ENCODE measurements at places on chromosomes 5 and 9. TPM values are rescaled to one million over a fixed set of nuclear protein-coding genes. Genes with fewer than 3 reads are reported as not detected.

GRCh38 chr5:176186107-176186506, 52.1 kb upstream of the SIMC1 start:
- no peak for DNase-seq

GRCh38 chr5:119524485-119524884, 72.2 kb downstream of the HSD17B4 start:
- DNase-seq: no peak

- no peak for DNase-seq
These were observed 163.5 kb downstream of the C9orf50 start for GRCh38 chr9:129457325-129457779.

DNA sequence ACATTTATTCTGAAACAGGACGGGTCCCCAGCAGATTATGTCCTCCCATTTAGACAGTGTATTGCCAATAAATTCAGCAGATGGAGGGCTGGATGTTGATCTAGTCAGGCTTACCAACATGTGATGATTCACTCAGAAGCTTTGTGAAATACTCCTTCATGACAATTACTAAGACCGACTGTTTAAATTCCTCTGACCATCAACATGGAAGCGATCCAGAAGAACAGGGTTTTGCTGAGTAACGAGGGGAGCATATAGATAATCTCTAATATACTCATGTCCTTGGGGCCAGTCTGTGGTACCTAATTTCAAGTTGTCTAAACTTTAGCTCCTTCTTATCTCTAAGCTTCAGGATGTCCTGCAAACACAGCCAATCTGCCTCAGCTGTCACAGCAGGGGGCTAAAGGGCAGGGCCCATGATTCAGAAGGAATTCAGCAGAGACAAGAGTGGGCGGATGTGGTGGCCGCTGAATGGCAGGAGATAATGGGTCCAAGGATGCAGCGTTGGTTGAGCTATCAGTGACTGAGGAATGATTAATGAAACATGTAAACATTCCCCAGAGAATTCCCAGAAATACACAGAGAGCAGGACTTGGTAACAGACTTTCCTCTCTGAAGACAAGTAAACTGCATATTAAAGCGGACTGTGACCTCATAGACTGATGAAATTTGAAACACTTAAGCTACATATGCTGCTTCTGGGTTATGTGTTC, 109.4 kb downstream of the ANKRD55 start:
- DNase-seq: no peak

- DNase-seq: no peak
These were observed 97.8 kb upstream of the C5orf63 start for GRCh38 chr5:127170918-127171600.

DNA sequence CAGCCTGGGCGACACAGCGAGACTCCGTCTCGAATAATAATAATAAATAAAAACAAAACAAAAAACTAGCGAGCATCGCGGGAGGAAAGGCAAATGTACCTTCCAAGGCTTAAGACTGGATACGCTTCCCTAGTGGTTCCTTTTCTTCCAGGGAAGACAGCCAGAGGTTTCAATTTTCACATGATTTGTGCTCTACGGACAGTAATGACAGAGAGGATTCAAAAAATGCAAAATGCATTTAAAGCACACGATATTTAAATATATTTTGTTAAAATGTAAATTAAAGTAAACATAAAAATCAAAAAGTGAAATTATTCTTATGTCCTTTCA, 4.3 kb upstream of the TRIM41 start:
- no peak for DNase-seq

- DNase-seq: no peak
These were observed 16.2 kb downstream of the UHRF2 start for GRCh38 chr9:6428940-6429889.

GRCh38 chr9:70641631-70642030, 227.2 kb upstream of the KLF9 start:
- DNase-seq: no peak

- DNase-seq: no peak
These were observed 102.4 kb downstream of the CDK5RAP2 start for GRCh38 chr9:120477534-120478001.

DNA sequence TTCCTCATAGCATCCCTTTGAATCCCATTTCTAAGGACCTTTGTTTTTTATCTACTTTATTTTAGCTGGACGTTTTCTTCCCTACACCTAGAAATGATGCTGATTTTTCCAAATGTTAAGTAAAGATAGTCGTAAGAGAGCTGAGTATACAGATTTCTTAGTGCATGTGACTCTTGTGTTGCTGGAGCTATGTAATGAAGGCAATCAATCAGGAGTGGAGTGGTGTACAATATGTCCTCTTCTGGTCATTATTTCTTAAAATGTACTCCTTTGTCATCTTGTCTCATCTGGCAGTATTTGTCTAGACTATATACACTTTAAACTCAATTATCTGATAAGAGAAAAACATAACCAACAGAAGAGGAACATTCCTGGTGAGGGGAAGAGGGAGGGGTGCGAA, 13.5 kb downstream of the GAPT start:
- DNase-seq: no peak

DNA sequence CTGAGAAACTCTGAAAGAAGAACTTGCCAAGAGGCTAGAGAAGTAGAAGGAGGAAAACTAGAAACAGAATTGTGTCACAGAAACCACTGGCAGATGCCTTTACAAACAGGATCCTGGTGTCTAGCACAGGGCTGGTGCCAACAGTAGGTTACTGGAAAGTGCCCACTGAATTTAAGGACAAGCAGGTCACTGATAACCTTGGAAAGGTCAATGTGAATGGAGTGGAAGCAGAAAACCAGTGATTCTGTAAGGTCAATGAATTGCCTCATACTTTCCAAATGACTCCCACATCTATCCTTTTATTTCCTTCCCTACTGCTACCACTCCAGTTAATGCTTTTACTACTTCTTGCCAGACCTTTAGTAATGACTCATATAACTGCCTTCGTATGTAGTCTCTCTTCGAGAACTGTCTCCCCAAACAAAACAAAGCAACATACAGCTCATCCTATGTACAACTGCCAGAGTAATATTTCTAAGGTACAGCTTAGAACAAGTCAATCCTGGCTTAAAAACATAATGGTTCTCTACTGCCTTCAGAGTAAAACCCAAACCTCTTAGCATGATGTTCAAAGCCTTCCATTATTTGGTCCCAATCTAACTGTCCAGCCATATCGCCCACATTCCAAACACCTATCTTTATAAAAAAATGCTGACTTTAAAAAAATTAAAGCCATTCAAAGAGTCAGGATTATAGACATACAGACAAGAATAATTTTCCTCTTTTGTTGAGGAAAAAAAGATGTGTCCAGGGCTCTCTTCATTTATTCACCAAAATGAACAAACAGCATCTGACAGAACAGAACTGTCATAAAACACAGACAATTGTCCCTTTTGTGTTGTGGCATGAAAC, 52.5 kb downstream of the NR3C1 start:
- DNase-seq: no peak

DNA sequence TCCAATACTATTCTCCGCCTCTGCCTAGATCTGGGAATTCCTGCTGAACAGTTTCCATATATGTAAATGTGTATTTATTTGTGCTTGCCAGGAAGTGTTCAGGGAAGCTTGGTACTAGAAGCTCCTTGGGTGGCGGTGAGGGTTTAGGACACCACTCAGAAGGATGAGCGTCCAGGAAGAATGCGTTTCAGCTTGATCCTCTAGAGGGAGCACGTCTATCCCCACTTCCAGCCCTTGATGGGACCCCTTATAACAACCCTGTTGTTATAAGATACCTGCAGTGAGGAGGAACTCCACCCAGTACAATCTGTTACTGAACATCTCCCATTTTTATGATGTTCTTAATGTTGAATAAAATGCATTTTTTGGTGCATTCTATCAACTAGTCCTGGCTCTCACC, 88.9 kb downstream of the CYFIP2 start:
- no peak for DNase-seq

DNA sequence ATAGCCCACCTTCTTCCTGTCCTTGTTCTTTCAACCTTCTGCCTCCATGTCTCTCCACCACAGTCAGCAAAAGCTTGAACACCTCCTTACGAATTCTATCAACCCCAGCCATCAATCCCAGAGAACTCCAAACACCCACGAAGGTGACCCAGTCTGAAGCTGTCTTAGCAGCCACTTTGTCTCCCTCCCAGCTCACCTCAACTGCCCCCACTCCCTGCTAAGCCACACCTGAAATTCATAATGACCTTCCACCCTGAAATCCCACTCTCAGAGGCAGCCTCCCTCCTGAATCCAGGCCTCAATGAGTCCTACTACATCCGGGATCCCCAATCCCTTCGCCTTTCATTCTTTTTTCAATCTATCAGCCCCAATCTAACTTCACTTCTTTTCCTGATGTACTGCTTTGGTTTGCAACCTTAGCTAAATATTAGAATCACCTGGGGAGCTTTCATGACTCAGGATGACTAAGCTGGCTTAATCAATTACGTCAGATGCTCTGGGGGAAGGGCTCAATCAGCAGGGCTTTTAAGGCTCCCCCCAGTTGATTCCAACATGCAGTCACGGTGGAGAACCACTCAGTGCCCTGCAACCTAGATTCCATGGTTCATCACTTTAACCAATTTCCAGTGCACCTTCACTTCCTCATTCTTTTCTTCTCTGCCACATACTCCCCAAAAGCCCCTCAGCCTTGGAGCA, 32.2 kb downstream of the BHMT start:
- DNase-seq: no peak

DNA sequence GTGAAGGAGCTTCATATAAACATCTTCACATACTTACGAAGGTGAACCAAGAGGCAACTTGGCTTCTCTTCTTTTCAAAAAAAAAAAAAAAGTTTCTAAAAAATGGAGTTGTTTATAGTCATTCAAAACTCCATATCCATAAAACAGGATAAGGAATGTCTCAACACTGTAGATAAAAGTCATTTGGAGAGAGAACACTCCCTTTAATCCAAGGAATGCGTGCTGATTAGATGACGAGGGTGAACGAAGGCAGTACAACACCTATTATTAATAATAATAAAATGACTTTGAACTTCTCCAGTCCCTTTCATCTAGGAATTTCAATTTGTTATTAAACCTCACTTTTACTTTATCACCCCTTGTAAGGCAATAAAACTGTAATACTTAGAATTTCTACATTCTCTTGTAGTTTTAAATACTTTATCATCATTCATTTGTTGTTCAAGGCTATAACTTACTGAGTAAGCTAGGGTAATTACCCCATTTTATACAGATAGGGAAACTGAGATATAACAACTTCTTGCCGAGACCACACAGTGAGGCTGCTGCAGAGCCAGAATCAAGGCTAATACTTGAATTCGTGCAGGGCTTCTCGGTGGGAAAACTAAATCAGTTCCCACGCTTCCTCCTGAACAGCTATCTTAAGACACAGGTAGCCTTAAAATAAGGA, 377.1 kb downstream of the EFNA5 start:
- DNase-seq: no peak

- no peak for DNase-seq
These were observed 19.6 kb upstream of the ISOC1 start for GRCh38 chr5:129074903-129075302.

DNA sequence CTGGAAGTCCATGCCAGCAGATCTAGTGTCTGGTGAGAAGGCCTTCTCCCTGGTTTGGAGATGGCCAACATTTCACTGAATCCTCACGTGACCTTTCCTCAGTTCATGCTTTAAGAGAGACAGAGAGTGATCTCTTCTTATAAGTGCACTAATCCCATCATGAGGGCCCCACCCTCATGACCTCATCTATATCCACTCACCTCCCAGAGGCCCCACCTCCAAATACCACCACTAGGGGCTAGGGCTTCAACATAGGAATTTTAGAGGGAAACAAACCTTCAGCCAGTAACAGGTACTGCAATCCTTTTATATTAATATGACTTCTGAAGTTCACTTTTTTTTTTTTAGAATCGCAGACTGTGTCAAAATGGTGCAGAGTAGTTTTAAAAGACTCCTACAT, 496.9 kb upstream of the ADAMTS16 start:
- peak; percentile 80 for DNase-seq

- DNase-seq: no peak
These were observed 161.4 kb downstream of the GIN1 start for GRCh38 chr5:102958481-102959011.

GRCh38 chr5:148333262-148333849, 2.0 kb upstream of the SPINK9 start:
- no peak for DNase-seq

- no peak for DNase-seq
These were observed 142.2 kb downstream of the SNX18 start for GRCh38 chr5:54659700-54660131.

- no peak for DNase-seq
These were observed 128.9 kb upstream of the CCNH start for GRCh38 chr5:87541676-87542075.

- DNase-seq: peak; percentile 97
These were observed 13.9 kb downstream of the NINJ1 start for GRCh38 chr9:93119953-93120845.

- no peak for DNase-seq
These were observed 59.3 kb downstream of the TRIO start for GRCh38 chr5:14202462-14202861.

DNA sequence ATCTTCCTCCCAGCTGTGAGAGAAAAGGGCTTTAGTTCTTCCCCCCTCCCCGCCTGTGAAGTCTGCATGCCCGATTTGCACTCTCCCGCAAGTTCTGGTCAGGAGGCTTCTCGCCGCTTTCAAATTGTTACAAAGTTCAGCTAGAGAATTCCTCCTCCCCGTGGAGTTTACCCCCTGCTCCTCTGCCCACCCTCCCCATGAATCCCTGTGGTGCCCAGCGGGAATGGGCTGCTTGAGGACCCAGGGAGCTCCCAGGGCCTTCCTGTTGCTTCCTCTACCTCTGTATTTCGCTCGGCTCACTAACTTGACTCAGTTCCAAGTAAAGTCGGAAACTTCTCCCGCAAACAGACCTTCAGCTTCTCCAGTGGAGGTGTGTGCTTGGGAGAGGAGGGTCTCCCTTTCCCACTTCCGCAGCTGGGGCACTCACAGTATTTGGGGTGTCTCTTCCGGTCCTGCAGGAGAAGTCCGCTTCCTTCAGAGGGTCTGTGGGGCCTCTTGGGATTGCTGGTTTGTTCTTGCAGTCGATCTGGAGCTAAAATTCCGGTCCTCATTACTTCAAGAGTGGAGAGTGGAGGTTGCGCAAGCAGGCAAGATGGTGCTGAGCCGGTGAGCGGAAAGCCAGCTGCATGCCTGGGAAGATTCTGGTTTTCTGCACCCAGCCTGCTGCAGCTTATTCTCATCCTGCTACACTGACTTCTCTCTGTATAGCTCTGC, 97.8 kb downstream of the ADAMTS12 start:
- DNase-seq: no peak

Gene LCN15
- not detected for total RNA-seq

Gene DDX4
- total RNA-seq: not detected

Gene AJM1
- total RNA-seq: 11.1 TPM

Gene PLEKHG4B
- 0.46 TPM for total RNA-seq

Gene PRRX2
- 13.1 TPM for total RNA-seq

Gene MLANA
- total RNA-seq: not detected
